ENCODE measurements at places on chromosomes 16 and 17.

DNA sequence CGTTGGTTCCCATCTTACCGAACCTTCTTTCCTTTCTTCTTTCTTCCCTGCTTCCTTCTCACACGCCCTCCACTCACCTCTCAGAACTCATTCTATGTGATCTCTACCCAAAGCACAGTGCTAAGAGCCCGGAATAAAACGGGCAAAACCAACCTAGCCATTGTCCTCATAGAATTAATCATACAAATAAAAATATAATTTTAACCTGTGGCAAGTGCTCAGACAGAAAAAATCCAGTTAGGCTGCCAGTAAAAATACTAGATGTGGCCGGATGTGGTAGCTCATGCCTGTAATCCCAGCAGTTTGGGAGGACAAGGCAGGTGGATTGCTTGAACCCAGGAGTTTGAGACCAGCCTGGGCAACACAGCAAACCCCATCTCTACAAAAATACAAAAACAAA lies 27.0 kb downstream of the BMERB1 start:
- DNase-seq, result no peak

GRCh38 chr16:23369416-23369815 lies 67.3 kb downstream of the SCNN1B start:
- no peak for DNase-seq

- DNase-seq, result no peak
Measured at GRCh38 chr17:12839042-12839441, 49.7 kb downstream of the ARHGAP44 start.

GRCh38 chr17:68184141-68184571 lies 63.7 kb upstream of the AMZ2 start:
- no peak for DNase-seq

DNA sequence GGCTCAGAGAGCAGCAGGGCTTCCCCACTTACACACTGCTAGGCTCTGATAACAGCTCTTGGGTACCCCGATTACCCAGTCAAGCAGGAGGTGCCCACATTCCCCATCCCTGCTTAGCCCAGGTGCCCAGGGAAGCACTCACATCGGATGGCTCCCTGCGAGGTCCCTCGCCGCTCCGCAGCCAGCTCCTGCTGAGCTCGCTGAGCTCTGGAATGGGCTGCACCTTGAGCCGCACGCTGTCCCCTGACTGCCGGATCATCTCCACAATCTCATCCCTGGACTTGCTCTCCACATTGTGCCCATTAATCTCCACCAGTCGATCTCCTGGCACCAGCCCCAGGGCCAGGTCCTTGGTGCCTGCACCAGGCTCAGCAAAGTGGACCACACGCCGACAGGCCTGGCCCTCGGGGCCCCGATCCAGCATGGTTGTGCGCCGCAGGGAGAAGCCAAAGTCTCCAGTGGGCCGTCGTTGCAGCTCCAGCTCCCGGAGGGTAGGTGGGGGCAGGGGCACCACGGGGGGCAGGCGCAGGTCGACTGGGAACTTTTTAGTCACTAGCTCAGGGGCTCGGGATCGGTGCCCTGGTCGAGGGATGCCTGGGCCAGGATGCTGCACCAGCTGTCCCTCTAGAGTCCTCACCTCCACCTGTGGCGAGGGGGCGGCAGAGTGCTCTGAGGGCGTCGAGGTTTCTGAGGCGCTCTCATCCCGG lies 14.2 kb downstream of the MYO18A start:
- DNase-seq, result no peak

DNA sequence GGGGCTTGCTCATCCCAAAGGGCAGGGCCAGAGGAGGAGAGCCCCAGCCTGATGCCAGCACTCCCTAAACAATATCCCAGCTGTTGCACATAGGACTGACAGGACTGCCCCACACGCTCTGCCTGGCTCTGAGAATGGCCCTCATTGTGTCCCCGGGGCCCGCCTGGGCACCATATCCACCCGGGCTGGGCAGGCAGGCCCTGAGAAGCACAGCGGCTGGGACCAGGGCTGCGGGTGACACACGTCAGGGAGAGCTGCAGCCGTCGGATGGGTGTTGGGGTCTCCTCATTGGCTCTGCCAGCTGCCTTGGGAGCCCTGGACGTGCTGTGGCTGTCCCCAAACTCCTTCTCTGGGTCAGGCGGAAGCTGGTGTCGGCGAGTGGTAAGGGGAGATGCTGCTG lies 4.2 kb downstream of the BCAR1 start:
- no peak for DNase-seq

GRCh38 chr16:82229800-82230619 lies 60.0 kb upstream of the MPHOSPH6 start:
- DNase-seq, result peak; percentile 76

- no peak for DNase-seq
Measured at GRCh38 chr16:48276102-48276501, 28.8 kb upstream of the ABCC11 start.

DNA sequence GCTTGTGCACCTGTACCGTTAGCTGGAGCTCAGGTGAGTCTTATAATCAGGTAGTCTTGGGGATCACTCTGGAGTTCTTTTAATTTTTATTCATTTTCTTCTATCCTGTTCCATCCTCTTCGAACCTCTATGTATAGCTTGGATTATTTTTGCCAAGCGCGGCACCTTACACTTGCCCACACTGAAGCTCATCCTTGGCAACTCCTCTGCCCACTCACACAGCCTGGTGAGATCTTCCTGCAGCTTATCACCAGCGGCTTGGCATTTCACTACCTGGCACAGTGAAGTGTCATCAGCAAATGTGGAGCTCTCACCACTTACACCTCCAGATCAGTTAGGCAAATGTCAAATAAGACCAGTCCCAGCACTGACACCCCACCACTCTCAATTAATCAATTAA lies 116.7 kb downstream of the CACNG3 start:
- DNase-seq, result no peak

- no peak for DNase-seq
Measured at GRCh38 chr17:29368926-29369325, 21.2 kb upstream of the TAOK1 start.

GRCh38 chr16:52528393-52529065 lies 18.4 kb downstream of the TOX3 start:
- DNase-seq, result no peak

DNA sequence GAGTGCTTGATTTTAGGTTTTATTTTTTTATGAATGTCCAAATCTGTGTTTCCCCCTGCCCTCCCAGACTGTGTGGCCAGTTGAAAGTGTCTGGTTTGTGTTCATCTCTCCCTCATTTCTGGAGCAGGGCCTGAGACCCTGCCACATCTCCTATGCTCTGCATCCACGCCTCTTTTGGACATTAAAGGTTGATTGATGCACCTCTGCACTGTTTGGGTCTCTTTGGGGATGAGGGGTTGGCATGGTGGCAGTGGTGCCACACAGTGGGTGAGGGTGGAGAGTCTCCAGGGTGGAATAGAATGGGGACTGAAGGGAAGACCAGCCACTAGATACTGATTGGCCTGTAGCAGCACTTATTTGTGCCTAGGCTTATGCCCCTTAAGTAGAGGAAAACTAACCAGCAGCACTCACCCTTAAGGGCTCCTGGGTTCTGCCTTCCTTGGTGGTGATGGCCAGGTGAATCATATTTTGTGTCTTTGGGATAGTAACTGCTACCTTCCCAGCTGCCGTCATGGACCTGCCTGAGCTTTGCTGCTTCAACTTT lies 7.9 kb downstream of the DYNLL2 start:
- DNase-seq, result no peak

GRCh38 chr16:64968539-64968938 lies 153.3 kb downstream of the CDH11 start:
- no peak for DNase-seq

DNA sequence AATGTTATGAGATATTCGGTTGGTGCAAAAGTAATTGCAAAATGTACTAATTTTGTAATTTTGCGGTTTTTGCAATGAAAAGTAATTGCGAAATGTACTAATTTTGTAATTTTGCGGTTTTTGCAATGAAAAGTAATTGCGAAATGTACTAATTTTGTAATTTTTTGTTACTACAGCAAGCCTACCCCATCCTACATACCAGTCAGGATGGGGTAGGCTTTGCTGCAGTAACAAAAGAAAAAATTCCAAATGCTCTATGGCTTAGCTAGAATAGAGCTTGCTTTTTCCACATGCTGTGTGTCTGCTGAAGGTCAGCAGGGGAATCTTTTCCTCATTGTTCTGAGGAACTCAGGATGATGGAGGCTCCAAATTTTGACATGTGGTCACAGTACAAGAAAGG lies 83.3 kb upstream of the GPRC5B start:
- DNase-seq, result no peak

GRCh38 chr16:28218109-28218508 lies 6.3 kb upstream of the XPO6 start:
- peak; percentile 49 for DNase-seq

GRCh38 chr17:30524847-30525246 lies 47.6 kb downstream of the GOSR1 start:
- DNase-seq, result no peak

GRCh38 chr17:17445296-17445924 lies 31.4 kb upstream of the MED9 start:
- DNase-seq, result no peak
